ENCODE measurements at places on chromosomes 11 and 22. TPM values are rescaled to one million over a fixed set of nuclear protein-coding genes. Genes with fewer than 3 reads are reported as not detected.

The PSMD13 gene
- total RNA-seq, result 96.4 TPM

The TSGA10IP gene
- not detected for total RNA-seq

- no peak for DNase-seq
Measured at GRCh38 chr11:78350091-78350645, 67.5 kb downstream of the GAB2 start.

- peak; percentile 54 for DNase-seq
Measured at GRCh38 chr11:31641477-31642062, 132.0 kb downstream of the ELP4 start.

The TRPC6 gene
- total RNA-seq, result 1.3 TPM

The CRACR2B gene
- 129 TPM for total RNA-seq

DNA sequence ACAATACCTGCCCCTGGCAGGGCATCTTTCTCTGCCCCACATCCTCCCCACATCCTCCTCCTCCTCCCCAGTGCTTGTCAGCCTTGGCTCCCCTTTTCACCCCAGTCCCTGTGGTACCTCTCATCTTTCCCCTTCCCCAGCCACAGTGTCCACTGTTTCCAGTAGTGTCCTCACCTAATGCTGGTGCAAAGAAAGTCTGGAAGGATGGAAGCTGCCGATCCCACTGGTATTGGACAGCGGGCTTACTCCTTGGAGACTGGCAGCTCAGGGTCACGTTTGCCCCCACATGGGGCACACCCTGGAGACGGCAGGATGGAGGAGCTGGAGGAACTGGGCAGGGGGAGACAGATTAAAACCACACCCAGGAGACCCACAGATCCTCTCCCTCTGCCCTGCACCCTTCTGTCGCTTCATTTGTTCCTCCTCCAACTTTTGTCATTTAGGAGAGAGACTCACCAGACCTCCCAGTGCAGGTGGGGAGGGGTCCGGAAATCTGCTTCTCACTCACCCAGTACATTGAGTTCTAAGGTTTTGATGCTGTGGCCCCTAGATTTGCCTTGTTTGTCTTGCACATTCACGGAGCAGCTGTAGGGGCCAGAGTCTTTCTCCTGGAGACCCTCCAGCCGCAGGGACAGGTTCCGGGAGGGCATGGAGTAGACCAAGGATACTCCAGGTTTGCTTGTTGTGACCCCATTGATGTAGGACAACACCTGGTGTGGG lies 4.1 kb upstream of the VSIG2 start:
- no peak for DNase-seq

The MED17 gene
- 29.6 TPM for total RNA-seq

The MUC5AC gene
- 0.03 TPM for total RNA-seq

DNA sequence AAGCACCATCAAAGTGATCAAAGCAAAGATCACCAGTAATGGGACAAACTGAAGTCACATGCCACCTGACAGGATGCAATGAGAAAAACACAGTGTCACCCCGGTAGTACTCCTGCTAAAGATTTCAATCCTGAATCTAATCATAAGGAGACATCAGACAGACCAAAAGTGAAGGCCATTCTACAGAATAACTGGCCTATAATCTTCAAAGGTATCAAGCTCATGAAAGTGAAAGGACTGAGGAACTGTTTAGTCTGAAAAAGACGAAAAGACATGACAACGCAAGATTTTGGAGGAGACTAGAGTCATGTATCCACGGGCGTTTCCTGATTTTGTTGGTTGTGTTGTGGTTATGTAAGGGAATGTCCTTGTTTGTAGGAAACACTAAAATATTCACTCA lies 42.4 kb upstream of the TSKU start:
- DNase-seq, result no peak

The TPBGL gene
- total RNA-seq, result 0.57 TPM

GRCh38 chr11:130208241-130209127 lies 48.9 kb downstream of the ST14 start:
- peak; percentile 23 for DNase-seq

DNA sequence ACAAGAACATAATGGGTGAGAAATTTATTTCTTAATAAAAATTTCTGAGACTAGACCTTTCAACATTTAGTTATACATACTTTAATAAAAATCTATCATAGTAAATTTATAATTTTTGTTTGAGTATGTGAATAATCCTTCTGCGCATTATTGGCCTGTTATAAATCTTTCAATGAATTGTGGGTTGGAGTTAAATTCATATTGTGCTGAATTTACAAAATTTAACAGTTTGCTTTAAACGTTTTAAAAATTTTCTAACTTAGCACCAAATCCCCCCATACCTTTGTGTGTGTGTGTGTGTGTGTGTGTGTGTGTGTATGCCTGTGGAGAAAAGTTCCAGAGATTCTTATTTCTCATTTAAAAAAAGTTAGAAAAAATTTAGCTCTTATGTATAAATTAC lies 111.0 kb downstream of the TMEM135 start:
- no peak for DNase-seq

All from mucosa of descending colon (tissue), 3 donors.